Stimulated activated naive CD8-positive, alpha-beta T cell treated with anti-CD3 and anti-CD28 coated beads, Interleukin-15, Interleukin-2, amounts not matched to agents 100 U/mL and 50 U/mL, for 24 hours (primary cell): ENCODE measurements at places on chromosomes 4 and X.

DNA sequence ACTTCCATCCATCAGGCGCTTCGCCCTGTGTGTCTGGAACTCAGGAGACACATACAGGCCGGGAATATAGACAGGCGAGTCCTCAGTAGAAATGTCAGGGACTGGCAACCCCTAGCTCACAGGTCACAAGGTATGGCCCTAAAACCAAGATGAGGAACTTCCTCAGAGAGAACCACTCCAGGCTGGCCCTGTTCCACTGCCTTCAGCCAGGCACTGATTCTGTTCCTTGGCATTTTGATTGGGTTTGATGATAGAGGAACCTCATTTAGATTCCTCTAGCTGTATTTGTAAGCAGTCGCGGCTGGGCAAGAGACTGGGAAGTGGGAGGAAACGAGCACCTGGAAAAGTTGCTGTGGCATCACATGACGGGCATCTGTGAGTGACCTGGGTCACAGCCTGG lies 8.1 kb downstream of the HPSE start:
- no peak for DNase-seq

DNA sequence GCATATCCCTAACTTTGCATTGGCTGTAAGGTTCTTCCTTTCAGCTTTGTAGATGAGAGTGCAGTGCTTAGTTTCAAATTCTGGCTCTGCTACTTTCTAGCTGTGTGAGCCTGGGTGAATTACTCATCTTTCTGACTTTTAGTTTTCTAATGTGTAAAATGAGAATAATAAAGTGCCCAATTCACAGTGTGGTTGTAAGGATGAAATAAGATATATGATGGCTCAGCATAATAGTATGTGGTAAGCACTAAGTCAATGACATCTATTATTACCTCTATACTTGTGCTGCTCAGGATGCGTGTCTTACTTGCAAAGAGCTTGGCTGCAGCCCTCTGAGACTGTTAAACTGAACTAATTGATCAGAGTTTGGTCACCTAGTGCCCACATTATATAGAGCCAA lies 30.6 kb upstream of the ETNPPL start:
- DNase-seq, result no peak

- DNase-seq, result no peak
These were observed 4.5 kb downstream of the RPL10 start for GRCh38 chrX:154402622-154403127.

DNA sequence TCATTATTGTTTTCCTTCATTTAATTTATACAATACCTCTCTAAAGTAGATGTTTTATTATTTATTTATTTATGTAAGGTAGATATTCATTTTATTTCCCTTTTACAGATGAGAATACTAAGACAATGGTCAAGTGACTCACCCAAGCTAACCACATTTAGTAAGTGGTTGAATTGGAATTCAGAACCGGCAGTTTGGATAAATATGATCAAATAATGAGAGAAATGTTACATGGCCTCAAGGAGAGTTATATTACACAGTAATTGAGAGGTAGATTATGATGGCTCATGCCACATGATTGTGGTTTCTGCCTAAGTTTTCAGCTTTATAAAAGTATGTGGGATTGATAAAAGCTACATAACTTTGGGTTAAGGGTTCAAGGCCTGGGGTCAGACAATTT lies 239.4 kb upstream of the BOD1L1 start:
- no peak for DNase-seq

DNA sequence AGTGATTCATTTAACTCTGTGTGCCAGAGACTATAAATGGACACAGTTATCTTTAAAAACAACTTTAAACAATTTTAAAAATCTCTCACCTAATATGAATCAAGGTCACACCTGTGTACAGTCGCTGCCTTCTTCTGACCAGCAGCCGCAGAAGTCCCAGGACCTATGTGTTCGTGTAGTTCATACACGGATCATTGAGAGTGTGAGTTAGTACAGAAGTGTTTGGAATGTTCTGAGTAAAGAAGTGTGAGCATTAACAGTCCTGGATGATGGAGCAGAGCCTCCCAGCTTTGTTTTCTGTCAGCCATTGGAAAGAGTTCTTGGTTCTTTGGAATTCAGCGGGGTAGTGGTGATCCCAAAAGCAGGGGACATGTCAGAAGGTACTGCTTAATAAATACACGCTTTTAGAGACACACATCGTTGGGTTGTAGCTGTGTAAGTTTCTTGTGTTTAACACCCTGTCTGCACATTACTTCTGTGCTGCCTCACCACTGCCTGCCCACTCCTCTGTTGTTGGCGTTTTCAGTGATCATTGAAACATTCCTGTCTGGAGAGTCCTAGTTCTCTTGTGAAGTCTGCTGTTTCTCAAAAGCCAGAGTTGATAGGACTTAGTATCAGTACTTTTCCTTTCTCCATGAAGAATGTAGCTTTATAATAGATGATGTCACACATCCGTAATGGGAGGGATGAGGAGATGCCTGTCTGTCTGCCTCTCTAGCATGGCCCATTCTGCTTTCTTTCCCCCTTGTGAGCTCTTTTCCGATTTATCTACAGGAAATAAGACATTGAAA lies 90.6 kb downstream of the PTTG2 start:
- DNase-seq, result no peak

GRCh38 chrX:65866773-65867172 lies 173.1 kb downstream of the VSIG4 start:
- no peak for DNase-seq

- no peak for DNase-seq
These were observed 91.9 kb downstream of the DNAAF6 start for GRCh38 chrX:107298276-107298675.

DNA sequence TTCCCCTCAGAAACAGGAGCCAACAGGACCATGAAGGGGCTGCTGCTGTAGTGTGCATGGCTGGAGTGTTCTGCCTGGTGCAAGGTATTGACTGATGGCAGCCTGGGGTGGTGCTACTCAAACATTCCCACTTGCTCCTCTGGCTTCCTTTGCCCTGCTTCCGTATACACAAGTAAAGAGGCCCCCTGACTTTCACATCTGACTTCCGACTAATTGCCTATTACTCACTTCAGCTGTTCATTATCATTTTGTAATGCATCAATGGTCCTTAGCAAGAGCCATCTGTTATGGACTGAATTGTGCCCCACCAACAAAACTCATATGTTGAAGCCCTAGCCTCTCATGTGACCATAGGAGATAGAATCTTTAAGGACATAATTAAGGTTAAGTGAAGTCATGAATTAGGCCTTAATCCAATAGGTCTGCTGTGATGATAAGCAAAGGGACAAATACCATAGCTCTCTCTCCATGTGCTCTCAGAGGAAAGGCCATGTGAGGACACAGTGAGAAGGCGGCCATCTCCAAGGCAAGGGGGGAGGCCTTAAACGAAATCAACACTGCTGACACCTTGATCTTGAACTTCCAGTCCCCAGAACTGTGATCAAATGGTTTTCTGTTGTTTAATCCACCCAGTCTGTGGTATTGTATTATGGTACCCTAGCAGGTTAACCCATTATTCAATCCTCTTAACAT lies 122.5 kb upstream of the CLNK start:
- DNase-seq, result no peak

- DNase-seq, result no peak
These were observed 168.6 kb downstream of the COX18 start for GRCh38 chr4:72900952-72901351.

GRCh38 chr4:94635177-94635576 lies 122.6 kb upstream of the BMPR1B start:
- no peak for DNase-seq

GRCh38 chr4:150680651-150681050 lies 98.7 kb downstream of the MAB21L2 start:
- DNase-seq, result no peak

- DNase-seq, result no peak
These were observed 64.3 kb upstream of the NR0B1 start for GRCh38 chrX:30373479-30373878.

DNA sequence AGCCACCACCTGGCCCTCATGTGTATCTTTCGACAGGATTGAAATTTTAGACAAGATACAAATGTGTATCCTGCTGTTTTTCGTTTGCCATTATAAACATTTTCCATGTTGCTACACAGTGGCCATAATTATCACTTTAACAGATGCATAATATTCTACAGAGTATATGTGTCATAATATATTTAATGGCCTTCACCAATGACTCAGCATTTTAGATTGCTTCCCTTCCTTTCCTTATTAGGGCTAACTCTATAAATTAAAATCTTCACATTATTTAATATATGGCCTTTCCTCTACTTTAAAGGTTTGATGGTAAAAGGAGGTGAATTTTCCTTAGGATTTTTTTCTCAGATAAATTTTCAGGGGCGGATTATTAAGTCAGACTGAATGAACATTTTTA lies 97.4 kb downstream of the HS6ST2 start:
- DNase-seq, result no peak

- DNase-seq, result no peak
These were observed 2.2 kb downstream of the RBBP7 start for GRCh38 chrX:16867947-16868346.

DNA sequence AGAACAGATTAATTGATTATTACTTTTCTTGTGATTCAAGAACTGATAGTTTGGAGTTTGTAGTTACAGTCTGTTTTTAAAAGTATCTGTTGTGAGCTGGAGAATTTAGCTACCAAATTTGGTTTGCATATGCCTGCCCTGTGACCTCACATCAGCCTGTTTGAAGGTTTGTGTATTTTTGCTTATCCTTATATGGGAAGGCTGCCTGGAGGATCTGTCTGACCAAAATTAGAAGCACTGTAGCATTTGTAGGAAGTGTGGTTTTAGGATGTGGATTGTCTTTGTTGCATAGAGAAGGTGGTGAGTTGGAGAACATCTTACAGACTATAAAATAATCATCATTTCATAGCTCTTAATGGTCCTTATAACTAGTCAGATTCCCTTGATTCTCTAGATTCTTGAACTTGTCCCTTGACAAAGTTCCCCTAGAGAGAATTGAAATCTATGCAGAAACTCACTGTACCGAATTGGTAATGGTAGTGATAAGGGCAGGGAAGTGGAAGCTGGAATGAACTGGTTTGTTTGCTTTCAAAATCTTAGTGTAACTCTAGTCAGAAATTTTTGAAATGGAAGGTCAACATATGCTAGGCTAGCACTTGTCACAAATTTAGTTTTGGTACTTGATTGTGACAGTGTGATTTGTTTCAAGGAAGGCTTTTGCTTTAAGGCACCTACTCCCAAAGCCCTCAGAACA lies 57.3 kb downstream of the SH3BGRL start:
- no peak for DNase-seq

DNA sequence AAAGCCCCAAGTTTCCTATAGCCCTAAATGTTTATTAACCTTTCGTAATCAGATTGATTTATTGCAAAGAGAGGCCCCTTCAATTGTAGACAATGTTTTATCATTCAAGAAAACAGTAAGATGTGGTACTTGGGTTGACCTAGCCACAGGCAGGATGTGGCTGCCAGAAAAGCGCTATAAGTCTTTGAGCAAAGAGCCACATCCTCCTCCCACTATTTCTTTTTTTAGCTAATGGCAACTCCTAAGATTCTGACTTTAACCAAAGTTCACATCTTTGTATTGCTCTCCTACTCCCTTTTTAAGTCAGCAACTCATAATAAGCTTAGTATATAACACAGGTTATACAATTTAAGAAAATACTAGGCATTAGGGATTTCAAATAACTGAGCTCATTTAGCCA lies 70.7 kb upstream of the PPP3CA start:
- DNase-seq, result peak; percentile 67
